Stimulated activated CD4-positive, alpha-beta T cell treated with anti-CD3 and anti-CD28 coated beads, Interleukin-1b, Interleukin-23, amount 100 ng/mL, for 1 hour (primary cell): ENCODE measurements at places on chromosomes 3 and 15.

- DNase-seq: no peak
Observed at GRCh38 chr3:170055209-170055608, 17.4 kb downstream of the GPR160 start.

DNA sequence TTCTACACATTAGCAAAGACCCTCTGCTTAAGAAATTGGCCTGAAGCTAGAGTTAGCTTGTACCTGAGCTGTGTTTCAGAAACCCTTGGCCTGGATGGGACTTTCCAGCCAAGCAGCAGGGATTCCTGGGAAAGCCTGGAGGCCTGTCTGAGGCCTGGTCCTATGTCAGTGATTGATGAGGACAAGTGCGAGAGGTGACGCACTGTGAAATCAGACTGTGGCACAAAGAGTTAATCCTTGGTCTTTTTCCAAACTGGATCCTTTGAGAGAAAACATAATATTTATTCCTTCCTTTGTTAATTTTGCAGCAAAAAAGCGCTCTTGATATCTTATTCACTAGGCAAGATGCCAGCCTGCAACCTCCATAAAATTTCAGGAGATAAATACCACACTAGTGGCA is 225.0 kb upstream of the ATP11B start:
- DNase-seq: no peak

- no peak for DNase-seq
Observed at GRCh38 chr15:79089890-79090486, 592 bp downstream of the RASGRF1 start.

- no peak for DNase-seq
Observed at GRCh38 chr15:77557564-77557963, 75.1 kb downstream of the LINGO1 start.

- DNase-seq: no peak
Observed at GRCh38 chr15:34883042-34883441, 86.5 kb downstream of the AQR start.

- no peak for DNase-seq
Observed at GRCh38 chr3:171200052-171200749, 173.7 kb upstream of the SLC2A2 start.

- DNase-seq: peak; percentile 40
Observed at GRCh38 chr3:186783731-186784515, 546 bp downstream of the EIF4A2 start.

GRCh38 chr3:136151219-136151618 is 44.9 kb downstream of the MSL2 start:
- DNase-seq: no peak

DNA sequence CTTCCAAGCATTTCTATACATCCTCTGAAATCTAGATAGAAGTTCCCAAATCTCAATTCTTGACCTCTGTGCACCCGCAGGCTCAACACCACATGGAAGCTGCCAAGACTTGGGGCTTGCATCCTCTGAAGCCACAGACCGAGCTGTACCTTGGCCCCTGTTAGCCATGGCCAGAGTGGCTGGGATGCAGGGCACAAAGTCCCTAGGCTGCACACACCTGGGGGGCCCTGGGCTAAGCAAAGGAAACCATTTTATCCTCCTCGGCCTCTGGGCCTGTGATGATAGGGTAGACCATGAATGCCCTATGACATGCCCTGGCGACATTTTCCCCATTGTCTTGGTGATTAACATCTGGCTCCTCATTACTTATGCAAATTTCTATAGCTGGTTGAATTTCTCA is 97.1 kb upstream of the CCDC39 start:
- DNase-seq: no peak

DNA sequence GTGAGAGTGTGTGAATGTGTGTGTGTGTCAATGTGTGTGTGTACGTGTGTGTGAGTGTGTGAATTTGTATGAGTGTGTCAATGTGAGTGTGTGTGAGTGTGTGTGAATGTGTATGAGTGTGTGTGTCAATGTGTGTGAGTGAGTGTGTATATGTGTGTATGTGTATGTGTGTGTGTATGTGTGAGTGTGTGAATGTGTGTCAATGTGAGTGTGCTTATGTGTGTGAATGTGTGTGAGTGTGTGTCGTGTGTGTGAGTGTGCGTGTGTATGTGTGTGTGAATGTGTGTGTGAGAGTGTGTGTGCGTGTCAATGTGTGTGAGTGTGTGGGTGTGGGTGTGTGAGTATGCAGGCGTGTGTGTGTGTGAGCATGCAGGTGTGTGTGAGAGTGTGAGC is 93.5 kb upstream of the ALDH1A3 start:
- no peak for DNase-seq

DNA sequence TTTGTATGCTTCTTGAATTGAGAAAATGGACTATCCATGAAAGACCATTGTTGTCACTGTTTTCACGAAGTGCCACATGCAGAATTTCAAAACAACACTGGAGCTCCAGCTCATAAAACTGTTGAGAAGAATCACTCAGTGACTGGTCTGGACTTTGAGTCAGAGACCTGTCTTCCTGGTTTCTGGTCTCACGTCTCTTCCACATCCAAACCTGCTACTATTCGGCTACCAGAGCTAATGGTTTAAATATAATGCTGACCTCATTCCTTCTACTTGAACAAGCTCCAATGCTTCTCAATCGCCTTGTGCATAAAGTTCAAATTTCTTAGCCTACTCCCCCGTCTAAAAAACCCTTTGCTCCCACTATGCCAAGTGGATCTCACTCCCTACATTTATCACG is 227.9 kb upstream of the NR2F2 start:
- DNase-seq: no peak

GRCh38 chr3:186004671-186005070 is 66.9 kb upstream of the TRA2B start:
- no peak for DNase-seq

DNA sequence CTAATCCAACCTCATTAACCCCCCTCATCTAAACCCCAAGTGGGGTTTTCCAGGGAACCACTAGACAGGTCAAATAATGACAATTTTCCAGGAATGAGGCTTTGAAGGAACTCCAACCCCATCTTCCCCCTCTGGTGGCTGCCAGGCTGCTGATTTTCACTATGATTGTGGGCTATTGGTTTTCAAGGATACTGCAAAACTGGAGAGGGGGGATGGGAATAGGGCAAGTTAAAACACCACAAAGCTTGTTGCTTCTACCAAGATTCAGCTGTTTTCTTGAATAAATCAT is 10.4 kb upstream of the ZNF662 start:
- no peak for DNase-seq

GRCh38 chr15:83249030-83249343 is 35.5 kb downstream of the BNC1 start:
- no peak for DNase-seq

DNA sequence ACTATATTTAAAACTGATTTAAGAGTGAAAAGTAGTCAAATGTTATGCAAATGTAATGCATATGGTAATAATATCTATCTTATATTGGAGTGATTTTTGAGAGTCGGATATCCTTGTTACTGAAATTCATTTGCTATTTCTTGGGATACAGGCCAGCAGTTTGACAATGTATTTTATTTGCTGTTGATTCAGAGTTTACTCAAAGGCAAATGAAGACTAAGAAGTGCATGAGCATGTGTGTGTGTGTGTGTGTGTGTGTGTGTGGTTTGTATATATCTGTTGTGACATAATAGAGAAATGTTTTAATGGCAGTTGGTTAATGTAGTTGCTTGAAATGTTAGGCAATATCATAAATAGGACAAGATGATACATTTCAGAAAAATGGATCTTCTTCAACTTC is 39.0 kb downstream of the UNC13C start:
- no peak for DNase-seq

DNA sequence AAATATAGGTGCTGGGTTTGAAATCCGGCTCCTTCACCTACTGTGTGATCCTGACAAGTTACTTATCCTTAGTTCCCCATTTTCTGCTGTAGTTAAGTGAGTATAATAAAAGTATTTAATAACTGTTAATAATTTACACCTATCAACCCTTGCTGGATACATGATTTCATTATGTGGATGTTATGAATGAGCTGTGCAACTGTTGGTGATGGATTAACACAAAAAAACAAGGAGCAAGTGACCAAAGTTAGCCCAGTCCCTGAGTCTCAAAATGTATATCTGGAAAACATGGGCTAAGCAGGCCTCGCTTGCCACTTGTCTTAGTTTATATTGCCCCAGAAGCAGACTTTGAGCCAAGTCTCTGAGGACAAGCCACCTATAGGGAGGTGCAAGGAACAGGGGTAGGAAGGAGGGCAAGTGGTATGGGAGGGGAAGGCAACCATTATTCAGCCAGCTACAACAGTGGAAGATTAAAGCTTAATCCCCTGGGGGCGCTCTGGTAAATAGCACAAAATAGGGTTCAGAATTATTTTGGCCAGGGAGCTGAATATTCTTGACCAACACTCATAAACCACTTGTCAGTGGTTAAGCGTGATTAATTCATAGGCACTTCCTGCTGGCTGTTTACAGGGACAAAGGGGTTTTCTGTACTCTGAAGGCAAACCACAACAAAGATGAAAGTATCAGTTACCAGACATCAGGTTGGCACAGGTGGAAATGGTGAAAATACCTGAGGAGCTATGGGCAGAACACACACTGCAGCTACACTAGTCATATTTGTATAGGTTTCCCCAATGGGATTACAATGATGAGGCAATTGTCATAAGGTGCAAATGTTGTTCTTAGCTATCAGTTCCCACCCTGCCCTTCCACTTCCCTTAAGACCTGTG is 76.2 kb downstream of the TRIM42 start:
- DNase-seq: no peak

DNA sequence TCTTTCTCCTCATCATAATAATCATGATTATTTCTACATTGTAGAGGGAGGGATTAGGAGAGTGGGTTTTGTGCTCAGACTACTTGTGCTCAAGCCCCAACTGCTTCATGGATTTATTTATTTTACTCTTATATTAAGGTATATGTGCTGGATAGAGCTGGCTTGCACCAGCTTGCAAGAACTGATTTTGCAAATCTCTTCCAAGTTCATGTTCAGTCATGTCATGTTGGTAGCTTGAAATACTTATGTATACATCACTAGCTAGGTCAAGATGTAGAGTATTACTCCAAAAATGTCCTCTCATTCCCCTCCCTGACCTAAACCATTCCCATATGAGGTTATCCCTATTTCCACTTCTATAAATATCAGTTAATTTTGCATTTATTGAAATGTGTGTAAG is 293.9 kb upstream of the RBMS3 start:
- DNase-seq: no peak

DNA sequence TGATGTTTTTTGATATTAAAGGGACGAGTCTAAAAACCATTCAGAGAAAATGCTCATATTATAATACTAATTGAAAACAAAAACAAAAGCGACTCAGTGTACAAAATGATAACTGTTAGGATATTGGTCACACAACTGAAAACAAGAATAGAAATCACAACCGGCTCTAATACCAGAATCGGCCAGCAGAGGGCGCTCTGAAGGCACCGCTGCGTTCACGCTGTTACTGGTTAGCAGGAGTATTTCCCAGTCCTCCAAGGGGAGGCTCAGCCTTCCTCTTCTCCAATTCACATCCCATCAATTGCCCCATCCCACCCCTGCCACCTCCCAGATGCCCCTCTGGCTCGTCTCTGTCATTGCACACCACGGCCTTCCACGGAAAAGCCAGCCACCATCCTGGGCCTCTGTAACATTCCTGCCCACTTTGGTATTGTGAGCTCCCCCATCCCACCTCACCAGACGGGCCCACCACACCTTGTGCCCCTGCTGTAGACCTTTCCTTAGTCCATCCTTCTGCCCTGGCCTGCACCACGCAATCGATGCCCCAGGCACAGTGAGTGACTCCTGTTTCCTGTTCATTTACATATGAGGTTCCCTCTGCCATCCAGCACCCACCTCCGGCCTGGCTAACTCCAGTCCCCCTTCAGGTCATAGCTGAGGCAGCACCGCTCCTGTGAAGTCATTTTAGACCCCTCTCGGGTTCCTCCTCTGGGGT is 8.5 kb downstream of the FAM107A start:
- DNase-seq: peak; percentile 23

GRCh38 chr15:56207711-56208110 is 36.0 kb downstream of the RFX7 start:
- no peak for DNase-seq

DNA sequence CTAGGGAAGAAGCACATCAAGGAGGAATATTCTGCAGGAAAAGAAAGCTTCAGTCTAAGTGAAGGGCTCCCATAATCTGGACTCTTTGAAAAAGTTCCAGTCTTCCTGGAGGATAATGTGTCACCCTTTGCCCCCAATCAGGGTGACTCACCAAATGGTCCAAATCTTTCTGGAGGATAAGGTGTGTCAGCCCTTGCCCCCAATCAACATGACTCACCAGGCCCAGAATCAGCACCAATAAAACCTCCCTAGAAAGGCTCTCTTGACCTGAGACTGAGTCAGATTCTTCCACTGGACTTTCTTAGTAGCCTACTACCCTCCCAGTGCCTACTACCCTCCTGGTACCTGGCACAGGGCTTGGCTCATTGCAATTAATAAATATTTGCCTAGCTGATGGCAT is 9.5 kb upstream of the ARL14 start:
- no peak for DNase-seq

GRCh38 chr15:70047386-70048197 is 50.1 kb downstream of the TLE3 start:
- DNase-seq: no peak

DNA sequence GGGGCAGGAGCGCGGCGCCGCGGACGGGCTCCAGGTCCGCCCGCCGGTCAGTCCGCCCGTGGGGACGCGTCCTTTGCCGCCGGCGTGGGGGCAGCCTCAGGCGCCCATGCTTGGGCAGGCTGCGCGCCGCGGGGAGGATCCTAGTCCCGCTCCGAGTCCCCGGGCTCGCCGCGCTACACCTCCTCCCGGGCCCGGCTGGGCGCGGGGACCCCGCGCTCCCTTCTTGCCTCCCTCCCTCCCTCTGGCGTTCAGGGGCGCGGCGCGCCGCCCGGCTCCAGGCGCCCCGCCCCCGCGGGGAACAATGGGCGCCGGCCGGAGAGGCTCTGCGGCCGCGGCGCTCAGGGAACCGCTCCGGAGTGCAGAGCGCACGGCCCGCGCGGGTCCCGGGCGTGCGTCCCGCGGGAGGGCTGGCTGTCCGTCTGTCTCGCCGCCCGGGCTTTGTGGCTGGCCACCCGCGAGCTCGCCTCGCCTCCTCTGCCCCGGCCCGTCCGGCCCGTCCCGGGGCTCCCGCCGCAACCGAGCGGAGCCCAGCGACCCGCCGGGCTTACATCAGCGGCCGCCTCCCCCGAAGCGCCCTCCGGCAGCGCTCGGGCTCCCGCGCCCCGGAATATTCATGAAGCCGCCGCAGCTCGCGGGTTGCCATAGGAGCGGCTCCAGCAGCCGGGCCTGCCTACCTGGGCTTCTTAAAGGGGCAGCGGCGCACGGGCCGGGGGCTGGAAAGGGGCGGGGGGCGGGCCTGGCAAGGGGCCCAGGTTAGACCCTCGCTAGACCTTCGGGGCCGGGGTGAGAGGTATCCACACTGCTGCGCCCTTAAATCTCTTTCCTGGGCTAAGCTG is at the start of gene HCN4:
HCN4 (minus strand) TSS at position 658 of the 836 bp plus-strand sequence. CDS start 688 bp downstream, outside the sequence.
- no peak for DNase-seq
